ENCODE measurements at places on chromosomes 11 and 22.

DNA sequence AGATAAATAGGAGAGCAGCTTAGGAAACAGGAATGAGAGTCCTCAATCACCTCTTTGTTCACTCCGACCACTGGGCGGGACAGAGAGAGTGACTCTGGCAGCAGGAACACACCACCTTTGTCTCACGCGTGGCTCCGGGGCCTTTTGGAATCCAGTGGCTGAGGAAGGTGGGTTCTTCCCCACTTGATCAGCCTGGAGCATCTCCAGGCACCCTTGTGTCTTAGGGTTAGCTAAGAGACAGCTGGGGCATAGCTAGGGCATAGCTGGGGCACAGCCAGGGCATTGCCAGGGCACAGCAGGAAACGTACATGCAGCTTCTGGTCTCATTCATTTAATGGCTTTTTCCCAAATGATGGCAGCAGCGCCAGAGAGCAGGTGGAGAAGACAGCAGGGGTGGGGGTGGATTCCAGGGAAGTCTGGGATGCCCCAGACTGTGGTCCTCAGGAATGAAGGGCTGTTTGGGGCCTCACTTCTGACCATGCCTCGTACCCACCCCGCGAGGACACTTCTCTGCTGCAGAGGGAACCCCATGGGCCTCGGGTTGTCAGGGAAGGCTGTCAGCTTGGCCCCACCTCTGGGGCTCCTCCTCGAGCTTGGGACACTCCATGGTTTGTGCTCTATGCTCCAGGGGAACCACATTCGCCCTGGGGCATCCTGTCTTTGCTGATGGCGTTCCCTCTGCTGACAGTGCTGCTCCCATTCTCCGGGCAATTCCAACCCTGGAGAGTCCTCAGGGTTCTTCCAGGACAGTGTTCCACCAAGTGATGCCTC is 30.4 kb upstream of the SHANK2 start:
- peak; percentile 34 for DNase-seq

DNA sequence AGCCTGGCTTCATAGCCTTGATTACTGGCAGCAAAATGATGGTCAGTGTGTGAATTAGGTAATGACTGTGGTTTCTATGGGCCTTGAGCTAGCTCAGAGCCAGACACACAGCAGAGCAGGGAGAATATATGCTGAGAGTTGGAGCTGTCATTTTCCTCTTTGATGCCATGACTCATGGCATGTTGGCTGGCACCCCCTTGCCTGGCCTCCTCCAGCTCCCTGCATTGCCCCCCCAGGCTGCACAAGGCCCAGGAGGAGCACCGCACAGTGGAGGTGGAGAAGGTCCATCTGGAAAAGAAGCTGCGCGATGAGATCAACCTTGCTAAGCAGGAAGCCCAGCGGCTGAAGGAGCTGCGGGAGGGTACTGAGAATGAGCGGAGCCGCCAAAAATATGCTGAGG is 20.3 kb upstream of the RRM1 start:
- DNase-seq: no peak

DNA sequence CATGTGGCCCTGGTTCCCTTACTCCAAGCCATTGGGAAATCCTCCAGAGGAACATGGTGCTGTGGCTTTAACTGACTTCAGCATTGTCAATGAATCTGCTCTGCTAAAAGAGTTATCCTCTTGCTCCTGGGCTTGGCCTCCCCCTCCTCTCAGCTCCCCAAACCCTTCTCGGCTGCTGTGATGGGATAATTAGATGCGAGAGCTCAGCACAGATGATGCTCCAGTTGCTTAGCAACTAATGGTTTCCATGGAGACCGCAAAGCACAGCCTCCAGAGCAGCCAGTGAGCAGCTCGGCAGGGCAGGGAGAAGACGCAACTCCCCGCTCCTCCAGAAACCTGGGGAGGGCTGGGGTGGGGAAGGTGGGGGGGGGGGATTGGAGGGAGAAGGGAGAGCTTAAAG is 2.8 kb upstream of the UPK2 start:
- DNase-seq: no peak

DNA sequence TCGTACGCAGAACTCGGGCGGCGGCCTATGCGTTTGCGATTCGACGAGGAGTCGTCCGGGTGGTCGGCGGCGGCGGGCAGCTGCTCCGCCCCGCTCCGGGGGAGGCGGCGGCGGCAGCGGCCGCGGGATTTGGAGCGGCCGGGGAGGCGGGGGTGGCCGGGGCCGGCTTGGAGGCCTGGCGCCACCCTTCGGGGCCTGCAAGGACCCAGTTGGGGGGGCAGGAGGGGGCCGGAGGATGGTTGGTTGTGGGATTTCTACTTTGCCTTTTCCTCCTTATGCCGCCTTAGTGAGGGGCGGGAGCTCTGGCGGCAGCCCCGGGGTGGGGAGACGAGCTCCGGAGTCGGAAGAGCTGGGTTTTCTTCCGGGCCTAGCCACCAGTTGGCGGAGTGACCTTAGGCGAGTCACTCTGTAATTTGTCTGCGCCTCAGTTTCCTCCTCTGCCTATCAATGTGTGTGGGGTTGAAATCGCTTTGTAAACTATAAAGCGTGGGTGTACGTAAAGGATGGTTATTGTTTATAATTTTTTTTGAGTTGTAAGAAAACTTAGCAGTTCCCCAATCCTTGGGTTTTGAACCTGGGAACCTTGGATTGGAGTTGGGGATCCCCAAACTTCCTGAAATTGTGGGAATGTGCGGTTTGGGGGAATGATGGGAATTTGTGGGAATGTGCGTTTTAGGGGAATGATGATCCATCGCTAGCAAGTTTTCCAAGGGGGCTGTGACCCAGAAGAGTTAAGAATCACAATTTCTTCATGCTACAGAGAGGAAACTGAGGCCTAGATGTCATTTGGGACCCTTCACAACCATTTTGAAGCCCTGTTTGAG is 679 bp downstream of the TUG1 start:
- no peak for DNase-seq

- no peak for DNase-seq
These were observed 89.9 kb upstream of the APOA1 start for GRCh38 chr11:116927163-116927974.

DNA sequence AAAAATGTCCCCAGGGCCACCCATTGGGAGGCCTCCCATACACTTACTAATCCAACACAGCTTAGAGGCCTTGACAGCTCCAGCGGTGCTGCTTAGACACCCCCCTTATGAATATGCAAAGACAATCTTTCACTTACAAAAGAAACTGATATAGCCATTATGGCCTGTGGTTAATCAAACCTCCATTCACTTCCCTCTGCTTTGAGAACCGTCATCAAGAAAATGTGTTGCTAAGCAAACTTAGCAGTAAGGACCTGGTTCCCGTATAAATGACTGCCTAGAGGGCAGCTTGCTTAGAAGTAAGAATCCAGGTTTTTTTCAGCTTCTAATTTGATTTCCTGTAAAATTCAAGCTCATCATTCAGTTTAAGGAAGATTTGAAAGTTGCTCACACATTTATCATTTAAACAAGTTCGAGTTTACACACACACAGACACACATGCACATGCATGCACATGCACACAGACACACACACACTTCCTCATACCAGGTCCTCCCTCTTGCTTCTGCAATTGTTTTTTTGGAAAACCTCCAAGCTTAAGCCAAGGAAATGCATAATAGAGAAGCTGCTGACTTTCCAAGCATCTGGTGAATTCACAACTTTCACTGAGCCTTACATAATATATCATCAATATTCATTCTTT is 137.7 kb upstream of the BLID start:
- DNase-seq: no peak
